OCI-M1 (cell line): ENCODE measurements at places on chromosomes 7 and 10.

- peak; percentile 58 for DNase-seq
Observed at GRCh38 chr10:118753331-118754228, 1.2 kb downstream of the CACUL1 start.

DNA sequence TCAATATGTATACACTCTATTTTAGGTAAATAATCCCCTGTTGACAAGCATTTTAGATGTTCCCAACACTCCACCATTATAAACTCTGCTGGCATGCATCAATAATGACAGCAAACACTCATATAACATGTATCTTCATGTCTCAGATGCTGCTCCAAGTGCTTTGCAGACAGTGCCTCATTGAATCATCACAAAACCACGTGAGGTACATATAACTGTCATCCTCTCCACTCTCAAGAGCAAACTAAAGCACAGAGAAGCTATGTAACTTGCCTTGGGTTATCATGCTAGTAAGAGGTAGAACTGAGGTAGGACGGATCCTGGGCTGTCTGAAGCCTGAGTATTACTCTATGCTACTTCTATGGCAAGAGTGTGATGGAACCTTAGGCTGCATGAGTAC, 72.5 kb upstream of the GSDME start:
- DNase-seq: peak; percentile 17

GRCh38 chr7:54860003-54860775, 101.2 kb upstream of the SEC61G start:
- no peak for DNase-seq

DNA sequence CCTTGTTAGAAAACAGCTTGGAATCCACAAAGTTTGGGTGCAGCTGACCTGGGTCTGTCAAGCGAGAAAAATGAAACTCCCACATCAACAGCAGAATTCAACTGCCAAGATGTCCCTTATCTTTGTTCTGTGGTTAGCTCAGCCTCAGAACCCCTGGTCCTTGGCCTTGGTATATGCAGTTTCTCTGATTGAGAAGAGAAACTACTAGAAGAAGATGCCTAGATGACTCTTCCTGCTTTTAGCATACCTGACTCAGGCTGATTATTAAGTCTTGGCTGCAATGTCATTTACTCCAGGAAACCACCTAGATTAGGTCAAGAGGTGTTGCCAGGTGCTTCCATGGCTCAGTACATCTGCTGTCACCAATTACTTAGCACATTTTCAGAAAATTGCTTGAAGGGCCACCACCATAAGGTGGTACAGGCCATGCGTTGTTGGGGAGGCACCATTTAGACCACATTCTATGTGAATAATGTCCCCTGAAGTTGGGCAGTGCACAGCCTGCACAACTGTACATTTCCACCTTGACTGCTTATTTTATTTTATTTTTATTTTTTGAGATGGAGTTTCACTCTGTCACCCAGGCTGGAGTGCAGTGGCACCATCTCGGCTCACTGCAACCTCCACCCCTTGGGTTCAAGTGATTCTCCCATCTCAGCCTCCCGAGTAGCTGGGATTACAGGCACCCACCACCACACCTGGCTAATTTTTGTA, 59.4 kb upstream of the ZNF438 start:
- peak; percentile 86 for DNase-seq

GRCh38 chr10:69201045-69201444, 19.1 kb upstream of the HKDC1 start:
- DNase-seq: no peak

DNA sequence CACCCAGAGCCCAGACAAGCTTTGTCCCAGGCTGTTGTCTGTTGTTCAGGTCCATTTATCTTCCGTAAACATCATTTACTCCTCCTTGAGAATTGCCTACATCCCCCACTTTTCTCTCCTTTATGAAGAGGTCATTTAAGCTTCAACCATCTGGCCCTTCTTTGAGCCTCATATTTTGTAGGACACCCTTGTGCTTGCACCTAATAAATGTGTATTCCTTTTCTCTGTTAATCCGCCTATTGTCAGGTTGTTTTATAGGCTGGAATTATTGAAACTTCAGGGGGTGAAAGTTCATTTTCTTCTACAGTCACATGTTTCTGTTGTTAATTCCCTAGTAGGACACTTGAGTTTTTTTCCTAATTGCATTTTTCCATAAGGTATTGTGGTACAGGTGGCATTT, 19.6 kb upstream of the CTTNBP2 start:
- no peak for DNase-seq

GRCh38 chr7:21507627-21508343, 35.1 kb upstream of the DNAH11 start:
- peak; percentile 52 for DNase-seq

GRCh38 chr10:88512599-88512998, 70.5 kb downstream of the RNLS start:
- DNase-seq: no peak
